ENCODE measurements at places on chromosomes 16 and 17.

- DNase-seq: no peak
Measured at GRCh38 chr17:42843358-42843934, 934 bp upstream of the AOC2 start.

DNA sequence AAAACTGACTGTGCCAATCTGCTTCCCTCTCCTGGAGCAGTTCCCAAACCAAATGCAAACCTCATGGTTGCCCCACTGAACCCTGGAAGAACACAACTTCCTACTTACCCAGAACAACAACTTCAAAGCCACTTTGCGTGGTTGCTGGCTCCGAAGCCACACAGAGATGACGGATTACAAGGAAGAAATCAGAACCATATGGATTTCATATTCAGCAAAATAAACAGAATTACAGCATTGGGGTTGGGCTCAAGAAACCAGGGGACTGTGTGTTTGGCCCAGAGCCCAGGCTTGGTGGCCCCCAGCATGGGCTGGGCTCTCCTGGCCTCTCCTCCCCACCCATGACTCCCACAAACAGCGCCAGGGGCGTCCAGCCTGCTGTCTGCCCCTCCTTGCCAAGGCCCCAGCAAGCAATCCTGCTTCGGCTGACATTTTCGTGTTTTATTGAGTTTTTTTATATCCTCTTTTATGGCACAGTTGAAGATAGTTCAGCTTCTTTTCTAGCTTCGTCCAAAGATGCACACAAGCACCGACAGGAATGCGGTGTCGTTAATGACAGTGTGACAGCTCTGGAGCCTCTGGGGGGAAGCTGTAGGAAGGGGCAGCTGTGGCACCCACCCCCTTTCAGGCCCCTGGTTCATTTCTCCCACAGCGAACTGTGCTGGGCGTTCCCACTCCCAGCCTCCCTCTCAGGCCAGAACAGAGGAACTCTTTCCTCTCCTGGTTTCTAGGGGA lies 137.1 kb downstream of the GAS7 start:
- no peak for DNase-seq

DNA sequence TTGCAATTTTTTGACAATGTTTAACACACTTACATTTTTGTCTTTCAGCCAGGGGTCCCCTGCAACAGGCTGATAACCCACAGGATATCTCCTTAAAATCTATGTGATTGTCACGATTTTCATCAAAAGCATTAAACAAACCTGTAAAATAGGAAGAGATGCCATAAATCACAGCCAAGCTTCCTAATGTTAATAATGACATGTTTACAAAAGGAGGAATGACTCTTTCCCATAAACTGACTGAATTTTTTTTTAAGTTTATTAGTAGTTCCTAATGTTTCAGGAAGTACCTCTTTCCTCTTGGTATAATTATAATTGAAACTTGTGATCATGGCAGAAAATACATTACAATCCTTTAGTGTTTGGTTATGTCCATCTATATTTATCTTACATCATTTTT lies 119.6 kb downstream of the CA4 start:
- DNase-seq: no peak

- no peak for DNase-seq
Measured at GRCh38 chr16:52758473-52758855, 211.5 kb upstream of the TOX3 start.

DNA sequence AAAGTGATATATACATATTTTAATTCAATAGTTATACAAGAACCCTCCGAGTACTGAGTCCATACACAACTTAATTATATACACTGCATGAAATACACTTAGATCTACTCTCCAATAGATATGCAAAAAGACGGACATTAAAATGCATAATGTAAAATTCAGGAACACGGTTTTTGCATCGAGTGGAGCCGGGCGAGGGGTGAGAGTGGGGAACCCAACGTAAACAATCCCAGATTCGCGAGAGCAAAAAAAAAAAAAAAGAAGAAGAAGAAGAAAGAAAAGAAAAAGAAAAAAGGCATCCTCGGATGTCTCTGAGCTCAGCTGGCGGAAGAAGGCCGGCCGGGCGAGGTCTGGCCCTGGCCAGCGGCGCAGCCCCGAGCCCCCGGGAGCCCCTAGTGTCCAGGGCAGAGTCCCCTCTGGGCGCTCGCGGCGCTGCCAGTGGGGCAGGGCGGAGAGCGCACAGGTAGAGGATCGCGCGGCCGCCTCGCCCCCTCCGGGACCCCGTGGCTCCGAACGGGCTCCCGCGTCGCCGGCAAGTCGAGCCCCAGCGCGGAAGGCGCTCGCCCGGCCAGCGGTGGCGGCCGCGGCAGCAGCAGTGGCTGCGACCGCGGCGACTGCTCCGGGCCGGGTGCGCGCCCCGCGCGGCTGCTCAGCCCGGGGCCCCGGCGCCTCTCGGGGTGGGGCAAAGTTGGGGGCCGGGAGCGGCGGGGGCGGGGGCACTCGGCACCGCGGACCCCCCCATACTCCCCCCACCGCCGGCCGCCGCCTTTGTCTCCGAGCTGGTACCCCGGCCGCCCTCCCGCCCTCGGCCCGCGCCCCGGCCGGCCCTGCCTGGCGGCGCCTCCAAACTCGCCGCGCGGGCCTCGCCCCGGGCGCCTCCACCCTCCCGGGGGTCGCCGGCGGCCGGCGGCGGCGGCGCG lies 9.6 kb upstream of the ZFHX3 start:
- DNase-seq: no peak

DNA sequence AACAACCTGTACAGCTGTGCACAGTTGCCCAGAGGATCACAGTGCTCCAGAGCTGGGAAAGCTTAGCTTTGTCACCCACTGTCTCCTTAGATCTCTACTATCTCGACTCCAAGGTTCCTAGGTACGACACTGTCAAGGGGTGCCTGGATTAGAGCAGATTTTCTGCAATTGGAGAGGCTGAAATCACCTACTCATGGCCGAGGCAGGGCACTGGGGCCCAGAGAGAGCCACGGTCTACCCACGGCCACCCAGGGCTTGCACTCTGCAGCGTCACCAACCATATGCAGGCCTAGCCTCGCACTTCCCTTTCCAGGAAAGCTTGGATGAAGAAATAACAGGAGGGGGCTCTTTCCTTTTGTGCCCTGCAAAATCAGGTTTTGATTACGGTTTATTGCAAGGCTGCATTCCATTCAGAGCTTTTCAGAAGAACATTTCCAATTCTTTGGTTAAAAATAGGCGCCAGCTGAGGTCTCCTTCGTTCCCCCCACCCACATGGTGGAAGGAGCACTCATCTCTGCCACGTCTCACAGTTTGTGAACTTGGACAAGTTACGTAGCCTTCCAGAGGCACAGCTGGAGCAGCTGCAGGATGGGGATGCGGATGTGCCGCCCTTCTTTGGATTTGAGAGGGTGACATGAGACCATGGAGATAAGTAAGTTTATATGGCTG lies 80.0 kb downstream of the IRX5 start:
- no peak for DNase-seq

GRCh38 chr16:78984324-78984723 lies 616.2 kb downstream of the MAF start:
- DNase-seq: no peak

DNA sequence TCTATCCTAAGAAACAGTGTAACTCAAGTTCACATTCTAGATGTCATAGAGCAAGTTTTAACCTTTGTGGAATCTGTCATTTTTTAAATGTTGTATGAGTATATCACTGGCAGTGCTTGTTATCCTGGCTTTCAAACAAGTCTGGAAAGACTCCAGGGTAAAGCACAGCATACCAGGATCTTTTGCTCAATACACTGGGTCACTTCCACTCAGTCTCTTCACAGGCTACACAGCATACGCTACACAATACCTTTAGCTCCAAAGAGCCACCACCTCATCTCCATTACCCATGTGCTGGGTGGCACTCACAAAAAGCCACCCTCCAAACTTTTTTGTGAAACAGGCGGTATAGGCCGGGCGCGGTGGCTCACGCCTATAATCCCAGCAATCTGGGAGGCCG lies 69.5 kb downstream of the PARN start:
- DNase-seq: no peak

DNA sequence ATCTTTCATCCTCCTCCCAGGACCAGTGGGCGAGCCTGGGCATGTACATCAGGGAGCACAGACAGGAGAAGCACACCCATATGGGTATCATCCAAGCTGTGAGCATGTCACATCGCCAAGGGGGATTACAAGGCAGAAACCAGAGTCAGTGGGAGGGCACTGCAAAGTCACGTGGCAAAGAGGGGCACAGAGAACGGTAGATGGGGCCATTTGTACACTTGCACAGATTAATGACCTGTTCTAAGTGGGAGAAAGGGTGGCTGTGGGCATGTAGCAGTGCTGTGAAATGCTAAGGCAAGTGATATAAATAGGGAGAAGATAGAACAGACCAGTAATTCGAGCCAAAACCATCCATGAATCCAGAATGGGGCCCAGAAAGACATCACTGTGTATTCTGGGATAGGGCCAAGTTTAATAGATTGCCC lies 265.0 kb downstream of the CPPED1 start:
- DNase-seq: no peak

GRCh38 chr17:36977066-36977465 lies 28.3 kb downstream of the AATF start:
- DNase-seq: no peak

- DNase-seq: peak; percentile 27
Measured at GRCh38 chr17:1562176-1562643, 382 bp downstream of the PITPNA start.

- no peak for DNase-seq
Measured at GRCh38 chr16:27839419-27839818, 224.1 kb downstream of the GSG1L start.

GRCh38 chr17:33334703-33335102 lies 41.6 kb upstream of the ASIC2 start:
- no peak for DNase-seq

GRCh38 chr16:4244254-4245076 lies 2.6 kb upstream of the SRL start:
- DNase-seq: no peak

- DNase-seq: no peak
Measured at GRCh38 chr16:27066668-27067537, at the start of gene C16orf82. TSS of gene C16orf82 (plus strand) at chr16:27066927.

GRCh38 chr16:89827383-89828198 lies 684 bp upstream of the SPIRE2 start:
- no peak for DNase-seq

GRCh38 chr17:65522751-65523404 lies 38.6 kb downstream of the AXIN2 start:
- DNase-seq: no peak

GRCh38 chr17:62043602-62044001 lies 21.5 kb downstream of the MED13 start:
- no peak for DNase-seq

DNA sequence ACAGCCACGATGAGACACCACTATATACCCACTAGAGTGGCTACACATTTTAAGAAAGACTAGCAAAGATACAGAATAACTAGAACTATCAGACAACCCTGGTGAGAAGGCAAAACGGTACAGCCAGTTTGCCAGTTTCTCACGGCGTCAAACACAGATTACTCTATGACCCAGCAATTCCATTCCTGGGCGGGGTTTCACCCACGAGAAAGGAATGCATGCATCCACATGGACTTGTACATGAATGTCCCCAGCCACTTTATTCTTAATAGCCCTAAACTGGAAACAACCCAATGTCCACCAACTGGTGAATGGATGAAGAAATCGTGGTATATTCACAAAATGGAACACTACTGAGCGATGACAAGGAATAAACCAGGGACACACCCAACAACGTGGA lies 74.5 kb downstream of the MYH10 start:
- no peak for DNase-seq

DNA sequence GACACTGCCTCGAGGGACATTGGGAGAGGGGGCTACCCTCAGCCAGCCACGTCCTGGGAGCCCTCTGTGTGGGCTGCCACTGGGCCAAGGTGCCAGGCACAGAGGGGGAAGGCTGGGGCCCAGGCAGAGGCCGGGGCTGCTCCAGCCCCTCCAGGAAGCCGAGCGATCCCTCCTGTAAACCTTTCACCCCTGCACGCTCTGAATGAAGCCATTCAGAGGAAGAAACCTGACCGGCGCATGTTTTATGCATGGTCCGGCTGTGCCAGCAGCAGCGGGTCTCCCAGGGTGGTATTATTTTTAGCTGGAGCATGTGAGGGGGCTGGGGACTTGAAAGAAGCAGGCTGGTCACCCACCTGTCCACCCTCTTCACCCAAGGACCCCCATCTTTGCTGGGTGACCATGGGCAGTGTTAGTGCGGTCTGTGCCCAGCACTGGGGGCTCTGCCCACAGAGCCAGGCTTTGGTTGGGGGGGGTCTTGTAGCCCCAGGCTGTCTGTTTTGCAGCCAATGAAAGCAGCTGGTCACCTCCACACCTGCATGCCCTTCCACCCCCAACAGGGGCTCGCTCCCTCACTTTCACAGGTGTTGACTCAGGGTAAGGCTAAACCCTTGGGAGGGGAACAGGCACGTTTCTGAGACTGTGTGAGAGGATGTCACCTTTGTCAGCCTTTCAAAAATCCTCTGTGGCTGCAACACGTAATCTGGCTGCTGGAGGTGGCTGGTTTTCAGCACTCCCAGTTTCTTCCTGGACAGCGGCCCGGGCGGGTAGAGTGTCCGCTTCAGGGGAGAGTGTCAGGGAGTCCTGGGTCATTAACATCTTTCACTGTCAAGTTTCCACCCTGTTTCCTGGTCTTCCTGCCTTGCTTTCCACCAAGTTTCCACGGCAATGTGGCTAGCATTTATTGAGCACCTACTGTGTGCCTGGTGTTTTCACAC lies 77.1 kb upstream of the BRD7 start:
- no peak for DNase-seq

DNA sequence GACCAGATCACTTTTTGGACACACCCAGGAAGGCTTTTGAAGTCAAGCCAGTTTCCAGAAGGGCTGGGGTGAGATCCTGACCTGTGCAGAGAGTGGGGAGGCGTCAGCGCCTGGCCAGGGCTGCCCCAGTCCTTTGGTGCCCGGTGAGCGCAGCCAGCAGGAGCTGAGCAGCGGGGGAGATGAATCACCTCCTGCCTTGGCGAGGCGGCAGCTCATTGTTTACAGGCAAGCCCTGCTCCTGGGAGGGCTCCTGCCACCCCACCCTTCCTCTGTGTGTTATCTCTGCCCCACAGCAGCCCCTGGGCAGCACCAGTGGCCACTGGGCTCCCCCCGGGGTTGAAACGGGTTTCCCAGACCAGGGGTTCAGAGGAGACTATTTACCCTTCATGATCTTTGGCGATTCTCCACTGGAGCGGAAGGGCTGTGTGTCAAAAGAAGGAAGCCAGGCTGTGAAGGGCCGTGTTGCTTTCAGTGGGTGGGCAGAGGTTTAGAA lies 14.1 kb upstream of the ITGB4 start:
- DNase-seq: no peak

- DNase-seq: no peak
Measured at GRCh38 chr16:2191446-2191706, 5.0 kb downstream of the CASKIN1 start.

DNA sequence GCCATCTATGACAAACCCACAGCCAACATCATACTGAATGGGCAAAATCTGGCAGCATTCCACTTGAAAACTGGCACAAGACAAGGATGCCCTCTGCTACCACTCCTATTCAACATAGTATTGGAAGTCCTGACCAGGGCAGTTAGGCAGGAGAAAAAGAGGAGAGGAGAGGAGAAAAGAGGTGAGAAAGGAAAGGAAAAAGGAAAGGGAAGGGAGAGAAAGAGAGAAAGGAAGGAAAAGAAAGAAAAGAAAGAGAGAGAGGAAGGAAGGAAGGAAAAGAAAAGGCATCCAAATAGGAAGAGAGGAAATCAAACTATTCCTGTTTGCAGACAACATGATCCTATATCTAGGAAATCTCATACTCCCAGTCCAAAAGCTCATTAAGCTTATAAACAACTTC lies 11.5 kb downstream of the STX8 start:
- no peak for DNase-seq

All from stimulated activated CD4-positive, alpha-beta T cell treated with anti-CD3 and anti-CD28 coated beads, Interleukin-4, amount 100 ng/mL, for 4 hours (primary cell).